Cardiac muscle cell (in vitro differentiated cells and primary cell): ENCODE measurements at places on chromosomes 5 and 9. TPM values are rescaled to one million over a fixed set of nuclear protein-coding genes. Genes with fewer than 3 reads are reported as not detected.

GRCh38 chr9:3181049-3181953, 337.4 kb upstream of the PUM3 start:
- DNase-seq: peak; percentile 78

The TCF7 gene
- total RNA-seq: 12.7 and 28.9 TPM in 2 replicates

DNA sequence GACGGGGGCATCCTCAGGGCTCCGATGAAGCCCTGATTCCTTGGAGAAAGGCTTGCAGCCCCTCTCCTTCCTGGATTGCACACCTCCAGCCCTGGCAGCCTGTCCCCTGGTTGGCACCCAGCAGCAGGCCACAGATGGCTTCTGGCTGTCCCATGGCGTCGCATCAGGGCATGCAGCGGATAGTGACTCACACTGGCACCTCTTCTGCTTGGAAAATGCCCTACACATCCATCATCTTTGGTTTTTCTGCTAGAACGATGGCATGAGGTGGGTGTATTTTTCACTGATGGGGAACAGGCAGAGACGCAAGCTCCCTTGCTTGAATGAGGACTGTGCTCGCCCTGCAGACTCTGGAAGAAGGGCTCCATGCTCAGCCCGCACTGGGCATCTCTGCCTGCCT, 23.2 kb upstream of the IER5L start:
- DNase-seq: no peak

The PHF24 gene
- total RNA-seq: 1.1 and 2.9 TPM in 2 replicates

The SPATA31E1 gene
- total RNA-seq: not detected in 2 replicates

DNA sequence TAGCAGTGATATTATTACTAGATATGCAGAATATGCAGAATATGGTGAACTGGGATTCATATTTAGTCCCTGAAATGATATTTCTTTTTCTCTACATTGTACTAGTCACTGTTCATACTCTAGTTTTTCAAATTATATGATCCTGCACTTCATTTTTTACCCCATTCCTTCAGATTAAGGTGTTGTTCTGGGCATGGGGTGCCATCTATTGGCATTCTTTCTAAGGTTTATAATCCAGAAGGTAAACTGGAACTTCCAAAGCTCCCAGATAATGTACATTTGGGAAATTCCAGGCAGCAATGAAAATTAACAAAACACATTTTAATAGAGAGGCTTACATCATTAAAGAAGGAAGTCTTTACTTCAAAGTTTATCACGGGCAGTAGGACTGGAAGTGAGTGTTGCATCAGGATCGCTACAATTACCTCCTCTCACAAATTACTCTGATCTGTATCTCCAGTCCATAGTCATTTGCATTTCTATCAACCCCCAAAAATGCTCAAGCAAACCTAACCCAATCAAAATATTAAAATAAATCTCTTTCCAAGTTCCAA, 12.5 kb downstream of the RFX3 start:
- DNase-seq: no peak

- DNase-seq: no peak
Observed at GRCh38 chr5:16721151-16722096, 104.6 kb upstream of the RETREG1 start.
